Spinal cord (tissue), 10 donors: ENCODE measurements at places on chromosomes 4 and X. TPM values are rescaled to one million over a fixed set of nuclear protein-coding genes. Genes with fewer than 3 reads are reported as not detected.

Gene ASMT
- 0.33 TPM for total RNA-seq

Gene SSX2B
- not detected for total RNA-seq

Gene XAGE3
- not detected for total RNA-seq

- DNase-seq, result no peak
Measured at GRCh38 chrX:101605728-101606127, 12.1 kb downstream of the ARMCX6 start.

- DNase-seq, result peak; percentile 12
Measured at GRCh38 chrX:139429913-139430312, 100.6 kb upstream of the F9 start.

DNA sequence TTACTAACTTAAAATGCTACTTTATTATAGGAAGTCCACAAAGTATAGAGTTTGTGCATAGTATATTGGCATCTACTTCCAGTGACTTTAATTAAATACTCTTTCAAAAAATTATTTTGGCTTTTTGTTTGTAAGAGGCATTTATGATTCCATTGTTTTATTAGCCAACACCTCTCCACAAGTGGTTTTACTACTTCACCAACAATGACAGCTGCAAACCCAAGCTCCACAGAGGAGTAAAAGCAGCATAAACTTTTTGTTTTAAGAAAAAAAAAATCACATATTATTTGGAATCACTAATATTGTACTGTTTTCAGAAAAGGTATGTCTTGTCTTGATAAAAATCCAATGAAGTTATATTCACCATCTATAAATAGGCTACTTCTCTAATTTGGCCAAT lies 88.5 kb downstream of the FIP1L1 start:
- no peak for DNase-seq

DNA sequence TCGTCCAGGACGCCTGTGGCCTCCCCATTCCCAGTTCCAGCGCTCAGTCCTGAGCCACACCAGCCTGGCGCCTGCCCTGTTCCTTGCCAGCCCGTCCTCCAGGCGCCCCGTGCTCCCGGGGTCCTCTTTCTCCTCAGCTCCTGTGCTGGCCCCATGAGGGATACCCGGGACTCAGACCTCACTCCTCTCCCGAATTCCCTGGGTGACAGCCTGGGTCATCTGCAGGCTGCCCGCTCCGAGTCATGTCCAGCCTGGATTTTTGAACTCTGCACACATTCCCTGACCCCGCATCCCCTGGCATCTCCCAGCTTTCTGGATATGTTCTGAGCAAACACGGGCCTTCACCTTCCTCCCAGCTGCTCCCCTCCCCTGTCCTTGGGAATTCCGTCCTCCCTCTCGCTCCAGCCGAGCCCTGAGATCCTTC lies 14.9 kb upstream of the ADD1 start:
- no peak for DNase-seq
